SHP77 treated with DMSO at 0.1 percent for 48 hours (cell line): ENCODE measurements at places on chromosomes 3 and 15.

GRCh38 chr3:94303266-94303665 lies 240.4 kb downstream of the NSUN3 start:
- no peak for DNase-seq

GRCh38 chr15:89937365-89938350 lies 24.9 kb upstream of the ARPIN start:
- DNase-seq = no peak

GRCh38 chr3:82133070-82133606 lies 371.7 kb upstream of the GBE1 start:
- DNase-seq = no peak

- no peak for DNase-seq
These were observed 538.1 kb upstream of the TBL1XR1 start for GRCh38 chr3:177735431-177735830.

- DNase-seq = no peak
These were observed 9.4 kb upstream of the RPL24 start for GRCh38 chr3:101695779-101696372.

DNA sequence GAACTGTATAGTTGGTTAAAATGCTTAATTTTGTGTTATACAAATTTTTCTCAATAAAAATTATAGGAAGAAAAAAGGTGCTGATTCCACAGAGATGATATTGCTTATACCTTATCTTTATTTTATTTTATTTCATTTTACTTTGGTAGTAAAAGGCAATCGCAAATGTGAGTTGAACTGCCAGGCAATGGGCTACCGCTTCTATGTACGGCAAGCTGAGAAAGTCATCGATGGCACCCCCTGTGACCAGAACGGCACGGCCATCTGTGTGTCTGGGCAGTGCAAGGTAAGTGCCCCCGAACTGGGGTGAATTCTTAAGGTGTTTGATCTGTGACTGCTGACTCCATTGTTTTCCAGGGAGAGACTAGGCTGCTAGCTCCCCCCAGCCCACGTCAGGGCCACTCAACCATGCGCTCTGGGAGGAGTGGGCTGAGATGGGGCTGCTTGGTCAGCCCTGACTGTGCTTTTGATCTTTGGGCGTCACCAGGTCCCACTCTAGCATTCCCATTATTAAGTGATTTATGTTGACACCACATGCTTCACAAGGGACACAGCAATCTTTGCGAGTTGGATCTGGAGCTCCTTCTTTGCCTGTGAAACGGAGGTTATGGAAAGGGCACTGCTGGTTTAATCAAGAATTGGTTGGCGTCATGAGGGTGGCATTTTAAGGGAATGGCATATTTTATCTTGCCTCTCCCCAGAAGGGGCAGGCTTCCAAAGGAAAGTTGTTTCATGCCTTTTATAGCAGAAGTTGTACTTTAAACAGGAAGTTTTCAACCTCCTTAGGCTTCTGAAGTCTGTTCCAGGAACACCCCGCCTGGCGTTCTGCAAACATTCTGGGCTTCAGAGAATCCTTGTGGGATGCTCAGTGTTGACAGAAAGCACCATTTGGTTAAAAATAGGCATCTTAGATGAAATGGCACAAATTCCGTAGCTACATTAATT lies 296.5 kb downstream of the THSD4 start:
- no peak for DNase-seq

DNA sequence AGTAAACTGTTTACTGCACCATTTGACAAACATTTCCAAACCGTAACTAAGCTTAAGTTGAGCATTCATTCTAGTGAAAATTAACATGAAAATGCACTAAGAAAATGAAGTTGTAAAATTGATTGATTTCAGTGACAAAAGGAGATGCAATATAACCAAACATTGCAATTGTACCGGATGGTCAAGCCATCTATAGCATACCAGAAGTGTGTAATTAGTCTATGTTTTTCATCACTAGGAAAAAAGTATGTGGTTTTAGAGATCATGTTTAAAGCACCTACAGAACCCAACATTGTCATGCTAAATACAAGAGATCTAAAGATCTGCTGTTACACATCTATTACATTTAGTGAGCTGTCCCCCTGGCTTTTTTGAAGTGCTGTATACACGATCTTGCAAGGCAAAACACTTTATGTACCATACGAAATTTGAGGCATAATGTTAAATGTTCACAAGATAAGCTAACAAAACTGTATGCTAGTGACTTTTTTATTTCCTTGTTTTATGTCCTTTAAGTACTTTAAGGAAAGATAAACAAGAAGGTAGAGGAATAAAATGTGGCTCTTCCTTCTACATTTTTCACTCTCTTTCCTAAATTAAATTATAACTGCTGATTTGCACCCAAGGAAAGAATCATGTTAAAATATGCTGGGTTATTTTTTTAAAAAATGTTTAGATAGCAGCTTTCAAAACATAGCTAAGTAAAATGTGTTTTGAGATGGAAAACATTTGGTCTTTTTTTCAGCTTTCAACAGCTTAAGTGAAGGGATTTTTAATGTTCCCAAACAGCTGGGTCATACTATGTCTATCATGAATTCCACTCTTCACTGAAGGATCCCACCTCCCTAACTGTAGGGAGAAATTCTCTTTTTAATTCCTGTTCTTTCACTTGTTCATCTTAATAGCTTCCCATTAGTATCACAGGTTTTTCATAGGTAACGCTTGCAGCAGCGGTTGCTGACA lies 498.0 kb downstream of the MECOM start:
- DNase-seq = no peak

GRCh38 chr15:97748576-97748975 lies 211.9 kb upstream of the ARRDC4 start:
- no peak for DNase-seq

GRCh38 chr15:31360843-31361763 lies 34.5 kb downstream of the KLF13 start:
- no peak for DNase-seq
